ENCODE measurements at places on chromosomes 16 and 17.

- peak; percentile 77 for DNase-seq
Observed at GRCh38 chr17:79836972-79837887, 2.0 kb downstream of the CBX4 start.

- no peak for DNase-seq
Observed at GRCh38 chr17:57187391-57187790, 68.9 kb upstream of the MSI2 start.

DNA sequence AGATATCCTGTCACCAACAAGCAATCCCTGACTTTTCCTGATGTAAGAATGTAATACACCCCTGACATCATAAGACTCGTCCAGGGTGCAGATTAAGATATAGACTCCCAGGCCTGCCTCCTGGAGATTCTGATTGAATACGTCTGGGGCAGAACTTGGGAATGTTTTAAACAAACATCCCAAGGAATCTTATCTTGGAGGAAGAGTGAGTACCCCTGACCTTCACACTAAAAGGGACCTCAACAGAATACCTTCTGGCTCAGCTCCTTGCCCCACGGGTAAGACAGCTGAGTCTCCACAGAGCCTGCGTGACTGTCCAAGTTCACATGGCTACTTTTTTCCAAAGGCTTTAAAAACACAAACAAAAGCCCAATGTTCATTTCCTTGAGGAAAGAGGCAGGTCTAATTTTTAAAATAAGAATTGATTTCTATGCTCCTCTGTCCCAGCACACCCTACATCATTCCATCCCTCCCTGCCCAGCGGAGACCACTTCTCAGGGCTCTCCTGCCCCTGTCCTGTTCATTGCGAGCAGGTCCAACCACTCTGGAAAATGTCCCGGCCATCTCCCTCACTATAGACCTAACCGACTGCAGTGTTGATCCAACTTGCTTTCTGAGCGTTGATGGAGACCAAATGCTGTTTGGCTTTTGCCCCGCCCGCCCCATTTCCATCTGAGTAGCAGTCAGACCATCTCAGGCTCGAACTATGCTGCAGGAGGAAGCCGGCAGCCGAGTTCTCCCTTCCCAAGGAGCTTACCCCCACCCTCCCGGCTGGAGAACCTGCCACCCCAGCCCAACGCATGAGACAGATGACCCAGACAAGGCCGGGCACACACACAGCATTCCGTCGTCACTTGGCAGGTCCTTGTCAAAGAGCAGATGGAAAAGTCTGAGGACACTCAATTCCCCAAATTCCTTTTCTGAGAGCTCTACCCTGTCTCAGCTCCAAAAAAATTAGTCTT, 44.1 kb upstream of the MYH10 start:
- no peak for DNase-seq

DNA sequence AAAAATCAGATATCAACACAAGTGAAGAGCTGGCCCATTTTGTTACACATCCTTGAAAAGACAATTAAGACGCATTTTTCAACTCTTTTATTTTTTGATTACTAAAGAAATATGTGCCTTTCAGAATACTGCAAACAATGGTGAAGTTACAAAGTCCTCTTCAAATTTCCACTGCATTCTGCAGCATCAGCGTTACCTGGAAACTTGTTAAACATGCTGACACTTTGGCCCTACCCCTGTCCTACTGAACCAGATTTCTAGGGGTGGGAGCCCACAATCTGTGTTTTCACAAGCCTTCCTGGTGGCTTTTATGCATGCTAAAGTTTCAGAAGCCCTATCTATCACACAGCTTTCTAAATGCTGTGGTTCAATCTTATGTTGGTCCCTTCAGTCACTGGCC, 4.5 kb upstream of the CCL14 start:
- DNase-seq, result no peak

- no peak for DNase-seq
Observed at GRCh38 chr16:15033309-15033707, 22.6 kb downstream of the NTAN1 start.

DNA sequence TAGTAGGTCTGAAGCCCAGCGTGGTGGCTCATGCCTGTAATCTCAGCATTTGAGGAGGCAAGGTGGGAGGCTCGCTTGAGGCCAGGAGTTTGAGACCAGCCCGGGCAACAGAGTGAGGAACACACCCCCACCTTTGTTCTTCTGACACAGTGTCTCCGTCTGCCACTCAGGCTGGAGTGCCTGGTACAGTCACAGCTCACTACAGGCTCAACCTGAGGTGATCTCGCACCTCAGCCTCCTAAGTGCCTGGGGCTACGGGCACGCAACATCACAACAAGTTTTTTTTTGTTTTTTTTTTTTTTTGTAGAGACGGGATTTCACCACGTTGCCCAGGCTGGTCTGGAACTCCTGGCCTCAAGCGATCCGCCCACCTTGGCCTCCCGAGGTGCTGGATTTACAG, 6.7 kb upstream of the TLCD3A start:
- no peak for DNase-seq

GRCh38 chr17:77881545-77881944, 77.0 kb upstream of the TNRC6C start:
- peak; percentile 96 for DNase-seq

DNA sequence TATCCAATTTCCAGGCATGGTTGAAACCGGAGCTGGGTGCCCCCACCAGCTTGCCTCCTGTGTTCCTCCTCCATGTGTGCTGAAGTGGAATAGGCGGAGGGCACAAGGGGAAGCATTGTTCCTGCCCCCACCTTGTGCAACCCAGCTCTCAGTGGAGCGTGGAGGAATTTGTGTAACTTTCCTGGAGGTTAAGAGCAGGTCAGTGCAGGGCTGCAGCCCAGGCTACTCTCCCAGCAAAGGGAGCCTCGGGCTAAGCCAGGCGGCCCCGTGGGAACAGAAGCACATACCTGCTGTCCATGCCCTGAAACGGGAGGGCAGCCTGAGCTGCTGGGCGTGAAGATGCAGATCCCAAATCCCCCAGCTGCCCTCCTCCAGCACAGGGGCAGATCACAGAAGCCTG, 158.8 kb upstream of the LHX1 start:
- DNase-seq, result no peak

DNA sequence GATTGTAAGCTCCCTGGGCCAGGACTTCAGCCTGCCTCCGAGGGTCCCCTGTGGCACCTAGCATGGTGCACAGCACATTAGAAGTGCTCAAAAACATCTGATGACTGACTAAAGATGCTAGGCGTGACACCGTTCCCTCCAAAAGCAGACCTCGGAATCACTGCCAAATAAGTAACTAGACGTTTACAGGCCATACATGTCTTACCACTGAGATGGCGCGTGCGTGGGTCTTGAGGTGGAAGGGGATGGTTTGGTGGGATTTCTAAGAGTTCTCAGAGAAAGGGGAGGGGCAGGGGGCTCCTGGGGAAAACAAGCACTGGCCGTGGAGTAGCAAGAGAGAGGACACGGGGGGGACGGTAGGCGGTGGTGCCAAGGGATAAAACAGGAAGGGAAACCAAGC, 12.4 kb downstream of the MPO start:
- DNase-seq, result no peak

- peak; percentile 77 for DNase-seq
Observed at GRCh38 chr17:55663400-55663799, 59.3 kb downstream of the TMEM100 start.

DNA sequence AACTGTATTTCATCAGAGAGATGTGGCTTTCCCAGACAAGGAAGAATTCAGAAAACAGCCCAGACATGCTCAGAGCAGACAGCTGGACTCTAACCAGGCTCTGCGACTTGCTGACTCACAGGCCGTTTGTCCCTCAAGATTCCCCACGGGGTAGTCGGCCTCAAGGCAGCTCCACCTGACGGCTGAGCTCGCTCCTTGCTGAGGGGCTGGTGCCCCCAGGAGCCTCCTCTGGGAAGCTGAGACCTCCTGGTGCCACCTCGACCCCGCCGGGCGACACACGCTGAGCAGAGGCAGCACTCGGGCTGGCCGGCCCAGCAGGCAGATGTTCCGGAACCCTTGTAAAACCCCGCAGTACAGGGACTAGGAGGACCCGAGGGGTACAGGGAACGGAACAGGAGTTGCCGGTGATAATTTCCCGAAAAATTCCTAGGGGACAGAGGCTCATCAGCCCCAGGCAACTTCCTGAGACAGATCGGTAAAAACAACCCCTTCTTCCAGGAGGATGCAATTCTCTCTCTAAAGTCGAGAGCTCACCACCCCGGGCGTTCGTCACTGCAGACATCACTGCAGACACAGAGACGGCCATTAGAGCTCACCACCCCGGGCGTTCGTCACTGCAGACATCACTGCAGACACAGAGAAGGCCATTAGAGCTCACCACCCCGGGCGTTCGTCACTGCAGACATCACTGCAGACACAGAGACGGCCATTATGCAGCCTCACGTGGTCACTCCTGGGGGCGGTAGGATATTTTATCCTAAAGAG, 19.9 kb downstream of the RPH3AL start:
- no peak for DNase-seq

DNA sequence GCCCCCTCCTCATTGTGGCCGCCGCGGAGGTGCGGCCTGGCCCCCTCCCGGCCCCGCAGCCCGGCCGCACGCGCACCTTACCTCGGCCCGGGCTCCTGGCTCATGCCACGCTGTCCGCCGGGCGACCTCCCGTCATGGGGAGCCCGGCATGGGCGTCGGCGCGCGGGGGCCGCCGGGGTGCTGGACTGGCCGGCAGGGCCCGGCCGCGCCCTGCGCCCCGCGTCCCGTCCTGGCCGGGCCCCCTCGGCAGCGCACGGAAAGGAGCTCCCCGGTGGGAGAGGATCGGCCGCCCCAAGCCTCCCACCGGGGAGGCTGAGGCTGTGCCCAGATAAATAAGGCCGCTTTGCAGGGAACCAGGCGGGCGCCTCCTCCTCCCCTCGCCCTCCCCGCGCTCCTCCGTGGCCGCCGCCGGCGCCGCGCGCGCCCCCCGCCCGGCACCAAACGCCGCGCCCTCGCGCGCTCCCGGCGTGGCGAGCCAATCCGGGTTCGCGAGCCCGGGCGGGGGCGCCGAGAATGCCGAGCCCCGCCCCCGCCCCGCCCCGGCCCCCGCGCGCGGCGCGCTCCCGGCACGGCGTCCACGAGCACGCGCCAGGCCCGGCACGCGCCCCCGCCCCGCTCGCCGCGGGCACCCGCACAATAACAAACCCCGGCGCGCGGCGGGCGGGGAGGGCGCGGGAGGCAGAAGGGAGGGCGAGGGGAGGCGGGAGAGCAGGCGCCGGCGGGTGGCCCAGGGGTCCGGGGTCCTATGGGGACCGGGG, at the start of gene FBXL16:
Gene FBXL16, minus strand, starts transcription at position 371 of the 758 bp plus-strand sequence. CDS start 8,396 bp downstream, outside the sequence.
- DNase-seq, result no peak

- peak; percentile 94 for DNase-seq
Observed at GRCh38 chr17:41496803-41497484, 7.2 kb upstream of the KRT36 start.

GRCh38 chr16:84360170-84360569, 8.2 kb upstream of the ATP2C2 start:
- no peak for DNase-seq

- peak; percentile 17 for DNase-seq
Observed at GRCh38 chr17:43085474-43085873, 39.7 kb downstream of the BRCA1 start.

DNA sequence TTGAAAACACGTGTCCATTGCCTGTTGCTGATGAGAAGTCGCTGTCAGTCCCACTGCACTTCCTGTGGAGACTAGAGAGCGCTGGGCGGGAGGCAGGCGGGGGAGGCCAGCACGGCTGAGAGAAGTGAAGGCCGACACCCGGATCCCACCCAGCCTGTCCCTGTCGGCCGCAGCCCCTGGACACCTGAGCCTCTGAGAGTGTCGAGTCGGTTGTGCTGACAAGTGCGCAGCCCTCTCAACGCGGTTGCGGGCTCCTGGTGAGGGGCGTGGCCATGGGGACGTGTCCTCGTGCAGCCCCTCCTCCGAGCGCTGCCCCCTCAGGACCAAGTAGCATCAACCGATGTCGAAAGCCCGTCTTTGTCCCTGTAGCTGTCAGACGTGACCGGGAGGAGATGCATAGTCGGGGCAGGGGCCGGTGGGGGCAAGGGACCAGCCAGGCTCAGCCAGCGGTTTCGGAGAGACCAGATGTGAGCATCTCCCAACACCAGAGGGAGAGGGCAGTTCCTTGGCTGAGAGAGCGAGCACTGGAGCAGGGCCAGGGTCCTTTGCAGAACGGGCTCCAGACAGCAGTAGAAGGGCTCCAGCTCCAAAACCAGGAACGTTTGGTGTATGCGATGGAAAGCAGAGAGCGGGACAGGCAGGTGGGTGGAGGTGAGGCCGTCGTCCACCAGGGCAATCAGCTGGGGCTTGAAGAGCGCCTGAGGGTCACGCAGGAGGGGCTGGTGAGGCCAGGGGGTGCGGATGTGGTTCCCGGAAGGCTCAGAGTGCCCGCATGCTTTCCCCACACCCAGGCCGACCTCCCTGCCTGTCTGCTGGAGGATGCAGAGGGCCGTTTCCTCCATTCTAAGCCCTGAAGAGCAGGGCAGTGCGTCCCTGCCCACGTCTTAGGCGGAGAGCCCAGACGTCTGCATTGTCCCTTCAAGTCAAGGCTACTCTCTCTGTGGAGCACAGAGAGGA, 43.3 kb upstream of the CHMP6 start:
- no peak for DNase-seq

- peak; percentile 24 for DNase-seq
Observed at GRCh38 chr17:58210922-58211321, 8.1 kb downstream of the MKS1 start.

DNA sequence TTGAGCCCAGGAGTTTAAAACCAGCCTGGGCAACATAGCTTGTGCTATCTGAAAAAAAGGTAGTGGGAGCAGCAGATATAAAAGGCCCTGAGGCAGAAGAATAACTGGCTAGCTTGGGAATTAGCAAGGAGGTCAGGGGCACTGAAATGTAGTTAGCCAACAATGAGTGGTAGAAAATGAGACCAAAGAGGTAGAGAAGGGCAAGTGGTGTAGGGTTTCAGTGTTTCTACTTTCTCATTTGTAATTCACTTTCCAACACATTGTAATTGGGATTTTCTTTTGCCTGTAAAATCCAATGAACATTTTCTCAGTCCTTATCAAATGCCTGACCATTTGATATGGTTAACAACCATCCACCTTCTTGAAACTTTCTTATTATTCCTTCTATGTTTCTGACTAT, 95.1 kb upstream of the CORO6 start:
- no peak for DNase-seq

DNA sequence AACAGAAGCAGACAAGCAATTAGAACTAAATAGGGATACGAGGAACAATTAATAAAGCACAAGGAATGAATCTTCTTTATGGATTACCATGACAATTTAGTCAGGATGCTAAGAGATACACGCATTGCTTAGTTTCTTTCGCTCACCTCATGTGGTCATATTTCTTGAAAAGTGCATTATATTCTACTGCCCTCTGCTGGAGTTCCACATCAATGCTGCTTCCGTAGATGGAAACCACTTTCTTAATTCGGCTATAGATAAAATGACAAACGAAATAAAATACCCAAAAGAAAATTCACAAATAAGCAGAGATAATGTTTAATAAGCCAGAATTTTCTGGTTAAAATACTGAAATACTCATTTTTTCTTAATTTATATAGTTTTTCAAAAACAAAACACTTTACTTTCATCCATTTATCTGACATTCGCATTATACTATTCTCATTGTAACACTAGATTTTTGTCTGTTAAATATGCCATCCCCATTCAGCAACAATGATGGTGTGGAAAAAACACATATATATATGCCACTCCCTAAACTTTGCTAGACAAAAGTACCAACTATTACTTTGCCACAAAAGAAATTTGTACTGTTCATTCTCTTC, 22.0 kb upstream of the PHLPP2 start:
- DNase-seq, result peak; percentile 43

- peak; percentile 85 for DNase-seq
Observed at GRCh38 chr16:89909777-89910716, 8.6 kb upstream of the MC1R start.

GRCh38 chr16:57749101-57749692, 13.6 kb downstream of the KATNB1 start:
- no peak for DNase-seq

All from suppressor macrophage (primary cell).